SW480 (cell line): ENCODE measurements at places on chromosomes 4 and X.

GRCh38 chr4:121938282-121939092, 13.4 kb downstream of the TRPC3 start:
- no peak for DNase-seq

DNA sequence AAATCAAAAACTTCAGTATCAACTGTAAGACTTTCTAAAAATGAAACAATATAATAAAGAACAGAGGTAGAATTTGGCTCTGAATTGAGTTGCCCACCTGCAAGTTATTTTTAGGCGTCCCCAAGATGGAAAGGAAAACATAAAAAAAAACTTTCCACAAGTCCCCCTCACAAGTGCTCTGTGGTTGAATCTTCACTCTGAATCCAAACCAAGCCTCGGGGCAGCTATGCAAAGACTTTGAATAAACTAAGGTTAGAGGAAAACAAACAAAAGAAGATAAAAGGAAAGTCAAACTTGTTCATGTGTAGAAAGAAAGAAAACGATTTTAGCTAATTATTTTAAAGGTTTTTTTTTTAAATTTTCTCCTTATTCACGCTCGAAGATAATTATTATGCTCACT, 372.4 kb upstream of the SLIT2 start:
- no peak for DNase-seq

DNA sequence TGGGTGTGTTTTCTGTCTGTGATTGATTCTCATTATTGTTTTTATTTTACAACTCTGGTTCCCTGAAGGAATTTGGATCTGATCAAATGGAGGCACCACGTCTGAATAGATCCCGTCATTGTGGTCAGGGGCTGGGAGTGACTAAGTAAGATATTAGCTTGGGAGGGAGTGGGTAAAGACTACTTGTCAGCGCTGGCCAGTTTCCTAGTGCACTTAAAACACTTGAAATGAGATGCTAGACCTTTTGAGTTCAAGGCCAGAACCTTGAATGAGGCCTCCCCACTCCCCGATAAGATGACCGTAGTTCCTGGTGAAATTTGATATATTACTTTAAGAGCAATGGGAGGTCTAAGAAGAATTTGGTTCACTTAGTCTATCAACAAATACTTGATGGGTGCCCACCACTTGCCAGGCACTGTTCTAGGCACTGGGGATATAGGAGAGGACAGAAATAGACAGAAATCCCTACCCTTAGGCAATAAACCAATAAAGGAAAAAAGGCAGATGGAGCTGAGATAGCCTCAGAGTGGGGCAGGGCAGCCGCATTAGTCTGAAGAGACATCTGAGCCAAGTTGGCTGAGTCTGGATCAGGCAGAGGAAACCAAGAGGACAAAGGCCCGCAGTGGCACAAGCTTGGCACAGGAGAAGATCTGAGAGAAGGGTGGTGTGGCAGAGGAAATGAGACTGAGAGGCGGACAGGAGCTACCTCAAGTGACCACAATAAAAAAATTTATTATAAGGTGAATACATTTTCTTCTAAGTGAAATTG, 11.8 kb downstream of the FAM184B start:
- DNase-seq = no peak

DNA sequence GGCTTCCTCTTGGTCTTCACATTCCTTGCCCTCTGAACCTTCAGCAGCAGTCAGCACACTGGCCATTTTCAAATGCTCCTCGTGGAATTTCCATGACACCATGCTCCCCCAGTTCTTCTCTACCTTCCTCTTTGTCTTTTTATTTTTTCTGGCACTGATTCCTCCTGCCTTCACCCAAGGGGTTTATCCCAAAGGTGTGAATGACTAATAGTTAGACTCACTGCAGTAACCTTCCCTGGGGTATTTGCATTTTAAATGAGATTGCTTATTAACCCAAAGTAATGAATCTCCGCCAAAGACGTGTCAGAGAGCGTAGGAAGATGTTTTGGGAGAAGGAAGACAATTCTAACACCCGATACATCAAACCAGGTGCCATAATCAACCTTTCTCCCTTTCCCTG, 36.2 kb downstream of the CD40LG start:
- no peak for DNase-seq

DNA sequence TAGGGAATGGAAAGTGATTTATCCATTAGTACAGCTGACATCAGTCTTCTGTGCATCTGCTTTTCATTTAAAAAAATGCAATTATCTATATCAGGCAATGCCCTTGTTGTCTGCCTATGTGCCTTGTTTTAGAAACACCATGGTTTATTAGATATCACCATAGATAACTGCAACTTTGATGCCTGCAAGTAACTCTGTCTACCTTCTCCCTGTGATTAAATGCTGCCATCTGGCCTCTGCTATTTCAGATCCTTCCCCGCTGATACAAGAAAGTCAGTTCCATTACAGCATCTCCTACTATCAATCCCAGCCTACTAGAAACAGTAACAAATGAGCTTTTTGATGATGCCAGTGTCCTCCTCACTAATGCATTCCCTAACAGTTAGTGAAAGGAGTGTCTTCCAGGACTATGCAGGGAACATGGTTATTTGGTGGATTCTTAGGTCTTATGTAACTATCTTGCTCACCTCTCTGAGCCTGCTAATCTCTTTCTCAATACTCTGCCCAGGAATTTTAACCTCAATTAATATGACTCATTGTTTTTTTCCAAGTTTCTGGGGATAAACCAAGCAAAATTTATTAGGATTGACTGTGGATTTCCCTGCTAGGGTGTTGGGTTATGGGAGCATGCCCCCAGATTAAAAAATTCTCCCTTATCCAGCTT, 444.9 kb downstream of the RAPGEF2 start:
- no peak for DNase-seq

DNA sequence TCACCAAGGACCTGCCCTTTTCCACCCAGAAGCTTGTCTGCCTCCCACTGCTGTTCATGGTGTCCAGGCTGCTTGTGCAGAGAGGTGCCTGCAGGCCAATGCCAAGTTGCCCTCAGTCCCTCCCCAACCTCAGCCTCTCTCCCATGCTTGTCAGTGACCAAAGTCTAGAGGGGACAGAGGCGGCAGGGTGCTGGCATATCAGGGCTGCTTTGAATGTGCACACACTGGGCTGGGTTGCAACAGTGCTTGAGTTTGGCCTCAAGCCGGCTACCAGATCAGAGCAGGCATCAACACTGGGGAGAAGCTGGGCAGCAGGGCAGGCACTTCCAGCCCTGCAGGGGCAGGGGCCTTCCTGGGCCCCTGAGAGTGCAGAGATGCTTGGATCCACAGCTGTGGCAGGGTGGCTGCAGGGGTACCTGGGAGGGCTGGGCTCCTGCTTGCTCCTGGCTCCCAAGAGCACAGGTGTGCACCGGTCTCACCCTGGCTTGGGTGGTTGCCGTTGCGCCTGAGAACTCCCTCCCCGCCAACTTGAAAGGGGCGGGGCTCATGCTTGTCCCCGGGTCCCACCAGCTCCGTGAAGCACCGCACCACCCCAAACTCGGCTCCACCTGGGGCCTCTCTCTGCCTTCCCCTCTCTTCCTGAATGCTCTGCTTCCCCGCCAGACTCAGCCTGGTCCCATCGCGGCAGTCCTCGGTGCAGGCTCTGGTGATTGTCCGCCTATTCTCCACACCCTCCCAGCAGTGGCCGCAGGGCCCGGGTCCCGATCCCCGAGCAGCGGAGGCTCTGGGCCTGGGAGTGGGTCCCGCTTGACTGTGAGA, 1681.9 kb upstream of the ADGRL3 start:
- DNase-seq = no peak

DNA sequence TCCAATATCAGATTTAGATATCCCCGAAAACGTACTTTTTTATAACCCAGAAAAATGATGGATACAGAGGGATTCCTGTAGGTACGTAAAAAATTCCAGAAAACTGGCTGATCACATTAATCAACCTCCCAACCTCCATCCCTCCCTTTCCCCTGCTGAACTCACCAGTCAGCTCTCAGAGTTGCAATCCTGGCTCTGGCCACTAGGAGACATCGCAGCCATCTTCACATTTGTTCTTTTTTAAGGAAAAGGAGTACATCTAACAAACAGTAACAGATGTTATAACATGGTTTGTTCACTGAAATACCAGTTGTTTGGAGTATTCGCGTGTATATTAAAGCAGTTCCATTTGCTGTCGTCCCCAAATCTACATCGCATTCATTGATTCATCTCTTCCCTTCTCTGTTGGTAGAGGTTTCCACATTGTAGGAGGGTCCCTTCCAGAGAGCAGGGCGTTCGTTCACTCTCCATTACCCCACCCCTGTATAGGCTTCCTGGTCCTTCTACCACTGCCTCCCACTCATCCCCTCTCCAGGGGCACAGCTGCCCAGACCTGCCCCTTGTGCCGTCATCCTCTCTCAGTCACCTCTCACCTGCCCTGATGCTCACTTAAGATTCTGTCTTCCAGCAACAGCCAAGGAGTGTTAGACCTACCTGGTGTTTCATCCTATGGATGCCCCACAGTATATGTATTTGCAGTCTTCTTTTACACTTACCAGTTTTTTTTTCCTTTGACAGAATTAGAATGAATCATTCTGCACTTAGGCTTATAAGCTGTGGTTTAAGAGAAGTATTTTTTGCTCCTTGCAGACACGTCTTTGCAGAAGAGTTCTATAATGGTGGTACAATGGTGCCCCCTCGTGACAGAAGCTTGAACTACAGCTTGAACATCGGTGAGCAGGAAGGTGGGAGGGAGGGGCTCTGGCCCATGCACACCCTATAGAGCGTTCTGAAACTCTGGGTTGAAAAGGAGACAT, 36.8 kb upstream of the RAB40AL start:
- DNase-seq = peak; percentile 16

DNA sequence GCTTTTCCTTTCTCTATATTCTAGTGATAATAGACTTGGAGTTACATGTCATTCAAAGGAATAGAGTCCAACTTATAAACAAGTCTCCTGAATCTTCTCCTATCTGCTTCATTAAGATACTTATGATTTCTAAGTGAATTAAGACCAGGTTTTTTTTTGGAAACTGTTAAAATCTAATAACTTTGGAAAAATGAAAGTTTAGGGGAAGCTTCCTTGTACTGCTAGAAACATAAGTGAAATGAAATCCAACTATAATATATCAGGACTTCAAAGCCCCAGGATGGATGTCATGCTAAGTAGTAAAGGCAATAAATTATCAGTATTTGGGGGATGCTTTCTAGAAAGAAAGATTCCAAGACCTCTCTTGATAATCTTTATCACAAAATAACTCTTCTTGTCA, 24.8 kb downstream of the GRIA2 start:
- no peak for DNase-seq
